ENCODE measurements at places on chromosomes 11 and 22. TPM values are rescaled to one million over a fixed set of nuclear protein-coding genes. Genes with fewer than 3 reads are reported as not detected.

DNA sequence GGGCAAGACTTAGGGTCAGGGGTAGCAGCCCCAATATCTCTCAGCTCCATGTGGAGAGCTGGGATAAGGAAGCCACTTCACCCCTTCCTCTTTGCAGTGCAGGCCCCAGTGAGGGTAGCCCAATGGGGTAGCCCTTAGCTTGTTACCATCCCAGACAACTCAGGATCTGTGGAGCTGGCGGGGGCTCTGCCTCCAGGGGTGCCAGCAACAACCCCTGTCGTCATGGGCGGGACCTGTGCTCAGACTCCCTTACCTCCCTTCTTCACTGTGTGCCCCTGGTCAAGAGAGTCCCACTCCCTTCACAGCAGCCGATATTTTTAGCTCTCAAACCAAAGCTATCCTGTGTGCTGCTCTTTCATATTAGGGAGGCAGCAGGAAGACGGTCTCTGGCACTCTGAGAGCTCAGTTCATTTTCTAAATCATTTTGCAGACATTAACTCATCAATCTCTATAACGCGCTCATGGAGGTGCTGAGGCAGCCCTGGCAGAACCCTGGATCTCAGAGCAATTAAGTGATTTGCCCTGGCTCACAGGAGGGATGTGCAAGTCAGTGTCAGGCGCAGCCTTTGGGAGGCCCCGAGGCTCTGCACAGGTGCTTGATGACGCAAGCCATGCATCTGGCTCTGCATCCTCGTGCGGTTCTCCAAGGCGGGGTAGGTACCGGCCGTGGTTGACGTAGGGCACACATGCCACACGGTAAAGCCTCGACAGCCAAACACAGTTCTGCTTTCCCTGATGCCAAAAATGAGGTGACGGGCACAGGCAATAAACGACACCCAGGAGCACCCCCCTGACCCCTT is 357.6 kb downstream of the SHANK2 start:
- H3K27me3 ChIP-seq = no peaks in the 10 kb centered on the region
- no peak overlapping the region for H3K27ac ChIP-seq
- H3K36me3 ChIP-seq = no peaks in the 10 kb centered on the region
- H3K4me1 ChIP-seq = no peaks in the 10 kb centered on the region

Gene LRRN4CL
- total RNA-seq = 0.23 TPM

GRCh38 chr11:44652901-44653644 is 73.7 kb upstream of the TSPAN18 start:
- H3K4me1 ChIP-seq = no peaks in the 10 kb centered on the region
- no peak overlapping the region for H3K27ac ChIP-seq
- peaks cover 28% of the 10 kb centered on the region for H3K27me3 ChIP-seq
- no peak for DNase-seq
- no peaks in the 10 kb centered on the region for H3K36me3 ChIP-seq

DNA sequence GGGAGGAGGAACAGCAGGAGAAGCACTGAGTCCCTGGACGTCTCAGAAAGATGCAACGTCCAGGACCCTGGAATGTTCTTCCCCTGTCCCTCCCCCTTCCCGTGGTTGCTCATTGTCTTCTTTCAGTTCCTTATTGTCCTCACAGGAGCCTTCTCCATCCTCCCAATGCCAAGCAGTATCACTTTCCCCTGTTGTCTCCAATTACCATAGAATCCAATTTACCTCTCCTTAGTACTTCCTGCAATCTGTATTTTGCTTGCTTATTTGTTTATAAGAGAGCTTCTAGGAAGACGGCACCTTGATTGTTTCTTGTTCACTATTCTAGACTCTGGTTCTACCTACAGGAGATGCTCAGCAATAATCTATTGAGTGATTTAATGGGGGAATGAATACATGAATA is 1273.7 kb downstream of the LRRC4C start:
- no peaks in the 10 kb centered on the region for H3K36me3 ChIP-seq
- no peaks in the 10 kb centered on the region for H3K4me1 ChIP-seq
- no peaks in the 10 kb centered on the region for H3K27me3 ChIP-seq
- H3K27ac ChIP-seq = no peak overlapping the region
- no peak for DNase-seq
- no peak overlapping the region for H3K4me3 ChIP-seq

GRCh38 chr11:87136236-87136635 is 98.5 kb downstream of the TMEM135 start:
- DNase-seq = no peak
- no peak overlapping the region for H3K27ac ChIP-seq
- no peaks in the 10 kb centered on the region for H3K27me3 ChIP-seq
- H3K4me3 ChIP-seq = no peak overlapping the region
- H3K4me1 ChIP-seq = no peaks in the 10 kb centered on the region

DNA sequence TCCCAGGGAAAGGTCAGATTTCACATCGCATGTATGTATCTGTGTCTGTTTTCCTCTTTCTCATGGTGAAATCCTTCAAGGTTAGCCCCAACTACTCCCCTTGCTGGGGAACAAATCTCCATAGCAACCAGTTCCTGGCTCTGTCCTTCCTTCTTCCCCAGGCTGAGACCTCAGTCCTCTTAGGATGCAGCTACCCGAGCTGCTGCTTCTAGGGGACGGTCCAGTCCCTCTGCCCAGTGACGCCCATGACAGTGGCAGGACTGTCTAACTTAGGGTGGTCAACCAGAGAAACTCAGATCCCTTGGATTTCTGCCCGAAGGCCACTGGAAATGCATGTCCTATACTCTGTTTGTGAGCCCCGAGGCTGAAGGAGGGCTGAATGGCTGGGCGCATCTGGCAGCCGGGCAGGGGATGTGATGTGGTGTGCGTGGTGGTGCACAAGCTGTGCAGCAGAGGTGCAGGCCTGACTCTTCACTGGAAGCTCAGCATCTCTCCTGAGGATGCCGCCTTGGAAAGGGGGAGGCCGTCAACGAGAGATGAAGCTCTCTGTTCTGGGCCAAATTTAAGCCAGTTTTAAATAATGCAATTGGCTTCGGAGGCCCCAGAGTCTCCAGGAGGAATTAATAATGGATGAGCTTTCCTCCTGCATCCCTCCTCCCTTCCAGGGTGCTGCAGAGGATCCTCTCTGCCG is 118.7 kb upstream of the B3GAT1 start:
- no peak overlapping the region for H3K4me3 ChIP-seq
- no peak for DNase-seq
- peaks cover 9% of the 10 kb centered on the region for H3K27me3 ChIP-seq
- no peaks in the 10 kb centered on the region for H3K36me3 ChIP-seq
- no peak overlapping the region for H3K27ac ChIP-seq

DNA sequence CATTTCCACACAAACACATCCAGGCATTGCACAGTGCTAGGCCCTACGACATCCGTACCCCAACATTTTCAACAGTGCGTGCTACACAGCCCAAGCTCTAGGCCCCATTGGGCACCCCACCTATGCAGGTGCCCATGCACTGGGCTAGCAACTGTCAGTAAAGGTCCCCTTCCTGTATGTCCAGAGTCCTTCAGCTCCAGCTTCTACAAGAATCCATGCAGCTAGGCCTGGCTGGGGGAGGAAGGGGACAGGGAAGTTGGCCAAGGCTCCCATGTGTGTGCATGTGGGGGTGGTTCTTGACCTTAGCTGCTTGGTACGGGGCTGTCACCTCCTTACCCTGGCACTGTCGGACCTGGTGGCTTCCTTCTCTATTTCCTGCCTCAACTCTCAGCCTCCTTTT is 1.3 kb downstream of the B3GAT1 start:
- peaks cover 3% of the 10 kb centered on the region for H3K4me1 ChIP-seq
- no peak overlapping the region for H3K27ac ChIP-seq
- H3K36me3 ChIP-seq = no peaks in the 10 kb centered on the region
- no peak for DNase-seq
- peak overlapping the region; percentile 26 for H3K4me3 ChIP-seq

DNA sequence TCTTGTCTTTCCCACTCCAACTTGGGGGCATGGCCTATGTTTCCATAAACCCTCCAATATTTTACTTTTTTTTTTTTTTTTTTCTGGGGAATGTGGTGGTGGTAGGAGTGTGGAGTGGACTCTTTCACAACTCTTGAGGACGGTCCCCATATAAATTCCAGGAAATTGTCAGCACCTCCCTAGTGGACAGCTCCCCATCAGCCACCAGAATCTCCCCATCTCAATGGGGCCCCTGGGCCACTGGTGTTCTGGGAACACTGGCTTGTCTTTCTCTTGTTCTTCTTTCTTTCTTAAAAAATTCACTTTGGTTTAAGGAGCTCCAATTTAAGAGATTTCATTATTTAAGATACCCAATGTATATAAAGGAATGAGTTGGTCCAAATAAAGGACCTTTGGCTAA is 74.1 kb downstream of the ADM start:
- H3K27me3 ChIP-seq = no peaks in the 10 kb centered on the region
- H3K4me3 ChIP-seq = no peak overlapping the region
- no peak for DNase-seq
- no peaks in the 10 kb centered on the region for H3K4me1 ChIP-seq
- H3K27ac ChIP-seq = no peak overlapping the region

DNA sequence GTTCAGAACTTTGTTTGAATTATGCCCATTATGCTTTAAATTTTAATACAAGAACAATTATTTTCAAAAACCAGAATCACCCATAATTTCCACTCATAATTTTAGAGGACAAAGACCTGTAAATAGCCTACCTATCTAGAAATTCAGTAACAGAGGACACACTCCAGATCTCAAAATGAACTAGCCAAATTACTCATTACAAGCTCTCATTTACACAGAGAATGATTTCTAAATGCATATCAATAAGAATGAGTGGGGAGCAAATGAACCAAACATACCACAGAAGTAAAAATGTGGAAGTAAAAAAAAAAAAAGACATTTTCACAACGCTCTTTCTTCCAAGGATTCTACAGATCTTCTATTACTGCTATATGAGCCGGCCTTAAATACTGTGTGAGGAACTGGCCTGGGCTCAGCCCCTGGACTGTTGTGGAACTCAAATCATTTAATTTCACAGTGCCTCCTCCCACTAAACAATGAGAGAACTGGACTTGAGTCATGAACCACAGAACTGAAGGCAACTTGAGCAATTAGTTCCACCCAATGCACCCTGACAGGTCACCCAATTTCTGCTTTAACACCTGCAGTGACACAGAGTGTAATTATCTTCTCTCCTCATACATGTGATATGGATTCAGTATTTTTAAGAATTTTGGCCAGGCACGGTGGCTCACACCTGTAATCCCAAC is 8.0 kb downstream of the MRTFA start:
- no peaks in the 10 kb centered on the region for H3K27me3 ChIP-seq
- H3K4me3 ChIP-seq = no peak overlapping the region
- no peaks in the 10 kb centered on the region for H3K36me3 ChIP-seq
- no peak for DNase-seq

DNA sequence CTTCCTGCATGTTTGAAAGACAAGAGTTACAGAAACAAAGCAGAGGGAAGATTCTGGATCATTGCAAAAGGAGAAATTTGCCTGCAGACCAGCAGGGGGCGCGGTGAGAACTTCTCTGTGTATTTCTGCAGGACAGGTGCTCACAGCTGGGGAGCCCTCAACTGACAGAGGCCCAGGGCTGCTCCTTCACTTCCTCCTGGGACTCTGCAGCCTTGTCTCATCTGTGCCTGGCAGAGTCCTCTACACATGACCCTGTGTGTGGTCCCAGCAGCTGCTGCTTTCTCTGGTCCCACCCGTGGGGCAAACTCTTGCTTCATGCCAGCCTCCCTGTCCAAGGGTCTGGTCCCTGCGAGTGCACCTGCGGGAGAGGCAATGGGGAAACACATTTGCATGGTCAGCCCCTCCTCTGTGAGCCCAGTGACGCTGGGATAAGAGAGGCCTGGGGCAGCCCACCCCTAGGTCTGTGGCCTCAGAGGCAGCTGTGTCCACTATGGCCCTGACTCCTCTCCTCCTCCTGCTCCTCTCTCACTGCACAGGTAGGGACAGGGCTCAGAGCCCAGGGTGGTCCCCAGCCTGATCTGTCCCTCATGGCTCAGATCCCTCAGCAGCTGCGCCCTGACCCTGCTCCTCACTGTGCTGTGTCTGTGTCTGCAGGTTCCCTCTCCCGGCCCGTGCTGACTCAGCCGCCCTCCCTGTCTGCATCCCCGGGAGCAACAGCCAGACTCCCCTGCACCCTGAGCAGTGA is 43.2 kb upstream of the VPREB1 start:
- H3K36me3 ChIP-seq = no peaks in the 10 kb centered on the region
- H3K4me3 ChIP-seq = no peak overlapping the region
- H3K27ac ChIP-seq = no peak overlapping the region
- peak; percentile 56 for DNase-seq
- peaks cover 7% of the 10 kb centered on the region for H3K27me3 ChIP-seq

GRCh38 chr11:95076416-95076815 is 9.7 kb downstream of the SRSF8 start:
- H3K27ac ChIP-seq = no peak overlapping the region
- no peak overlapping the region for H3K4me3 ChIP-seq
- no peak for DNase-seq
- H3K4me1 ChIP-seq = peaks cover 27% of the 10 kb centered on the region
- H3K27me3 ChIP-seq = no peaks in the 10 kb centered on the region

DNA sequence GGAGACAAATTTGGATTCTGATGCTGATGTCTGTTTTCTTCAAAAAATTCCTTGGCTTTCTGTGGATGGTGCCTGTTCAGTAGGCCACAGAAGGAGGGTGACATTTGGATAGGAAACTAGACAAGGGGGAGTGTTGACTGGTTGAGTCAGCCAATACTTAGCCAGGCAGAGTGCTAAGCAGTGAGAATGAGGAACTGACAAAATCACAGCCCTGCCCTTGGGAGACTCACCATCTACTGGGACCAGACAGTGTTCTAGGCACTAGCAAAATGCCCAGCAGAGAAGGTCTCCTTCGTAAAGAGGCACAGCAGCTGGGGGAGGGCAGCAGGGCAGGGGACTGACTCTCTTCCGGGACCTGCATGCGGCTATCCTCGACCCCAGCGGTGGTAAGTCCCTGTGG is 190.2 kb downstream of the DSCAML1 start:
- H3K27me3 ChIP-seq = peaks cover 21% of the 10 kb centered on the region
- no peak overlapping the region for H3K4me3 ChIP-seq
- DNase-seq = no peak
- H3K4me1 ChIP-seq = peaks cover 23% of the 10 kb centered on the region

DNA sequence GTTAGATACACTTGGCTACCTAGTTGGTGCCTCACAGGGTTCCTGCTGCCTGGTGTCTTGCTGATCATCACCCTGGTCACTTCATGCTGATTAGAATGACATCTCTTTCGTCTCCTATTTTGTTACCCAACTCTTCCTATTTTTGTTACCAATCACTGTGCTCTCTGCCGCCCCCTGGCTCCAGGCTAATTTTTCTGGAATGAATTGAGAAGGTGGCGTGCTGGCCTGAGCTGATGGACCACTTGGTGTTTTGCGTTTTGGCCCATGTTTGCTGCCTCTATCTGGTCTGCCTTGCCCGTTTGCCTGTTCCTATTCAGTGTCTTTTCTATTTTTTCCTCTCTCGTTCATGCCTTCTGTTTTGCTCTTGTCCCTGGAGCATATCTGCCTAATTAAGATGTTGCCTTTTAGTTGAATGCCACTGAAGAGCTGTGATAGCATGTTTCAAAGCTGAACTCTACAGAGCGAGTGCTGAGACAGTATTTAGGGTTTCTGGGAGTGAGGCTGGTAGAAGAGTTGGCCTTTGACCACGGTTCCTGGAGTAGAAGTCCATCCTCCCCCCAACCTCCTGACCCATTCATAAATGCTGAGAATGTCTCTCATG is 5.9 kb upstream of the ATF4 start:
- H3K36me3 ChIP-seq = peaks cover 79% of the 10 kb centered on the region
- peaks cover 28% of the 10 kb centered on the region for H3K4me1 ChIP-seq
- no peak for DNase-seq

- peaks cover 35% of the 10 kb centered on the region for H3K4me1 ChIP-seq
- peak overlapping the region; percentile 23 for H3K27ac ChIP-seq
- H3K27me3 ChIP-seq = no peaks in the 10 kb centered on the region
- DNase-seq = no peak
Measured at GRCh38 chr22:36456464-36456845, 25.0 kb downstream of the TXN2 start.
